AG04449 (cell line): ENCODE measurements at places on chromosomes 6 and 20.

DNA sequence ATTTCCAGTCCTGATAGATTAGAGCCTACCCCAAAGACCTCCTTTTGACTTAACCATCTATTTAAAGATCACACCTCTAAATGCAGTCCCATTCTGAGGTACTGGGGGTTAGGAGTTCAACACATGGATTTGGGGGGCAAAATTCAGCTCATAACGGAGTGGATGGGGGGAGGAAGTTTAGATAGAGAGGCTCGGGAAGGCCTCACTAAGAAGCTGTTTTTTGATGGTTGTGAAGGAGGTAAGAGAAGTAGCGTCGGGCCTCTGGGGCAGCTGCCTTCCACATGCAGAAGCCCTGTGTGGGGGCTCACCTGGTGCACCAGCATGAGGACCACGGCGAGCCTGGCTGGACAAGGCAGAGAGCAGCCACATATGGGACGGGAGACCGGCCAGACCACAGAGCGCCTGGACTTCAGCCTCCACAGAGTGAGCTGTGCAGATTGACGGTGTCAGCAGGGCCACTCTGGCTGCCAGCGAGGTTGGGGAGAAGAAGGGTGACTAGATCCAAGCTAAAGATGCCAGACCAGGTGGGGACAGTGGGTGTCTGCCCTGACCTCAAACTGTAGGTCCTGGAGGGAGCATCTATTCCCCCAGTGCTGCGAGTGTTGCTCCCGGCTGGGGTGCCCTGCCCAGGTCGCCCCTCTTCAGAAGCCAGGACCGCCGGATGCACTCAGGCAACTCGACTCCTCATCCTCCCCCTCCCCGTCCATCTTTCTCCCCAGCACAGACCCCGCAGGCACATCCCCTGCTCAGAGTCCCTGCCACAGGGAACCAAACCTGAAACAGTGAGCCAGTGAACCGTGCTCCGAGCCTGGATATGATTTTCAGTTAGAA, 5.1 kb upstream of the SYNJ2 start:
- DNase-seq: no peak

- DNase-seq: no peak
Measured at GRCh38 chr20:23187751-23188150, 101.6 kb upstream of the CD93 start.

- no peak for DNase-seq
Measured at GRCh38 chr6:47595785-47596184, 102.6 kb upstream of the ADGRF4 start.

GRCh38 chr20:63745961-63746731, 6.6 kb downstream of the SLC2A4RG start:
- no peak for DNase-seq

DNA sequence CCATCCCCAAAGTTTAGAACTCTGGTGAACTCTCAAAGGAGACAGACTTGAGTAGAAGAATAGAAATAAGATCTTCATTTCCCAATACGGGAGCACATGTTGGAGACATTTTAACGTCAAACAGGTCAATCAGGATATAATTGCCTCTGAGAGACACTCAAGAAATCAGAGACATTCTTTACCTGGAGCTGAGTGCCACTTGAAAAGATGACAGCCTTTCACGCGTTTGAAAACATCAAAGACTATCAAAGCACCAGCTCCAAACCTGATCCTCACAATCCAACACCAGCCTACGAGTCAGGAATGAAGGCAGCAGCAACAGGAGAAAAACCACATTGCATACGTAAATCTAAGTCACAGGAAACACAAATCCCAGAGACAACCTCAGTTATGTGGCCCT, 571.5 kb upstream of the CDH4 start:
- DNase-seq: no peak

GRCh38 chr6:115551527-115551926, 509.2 kb downstream of the FRK start:
- DNase-seq: no peak

GRCh38 chr6:19664050-19664449, 173.1 kb upstream of the ID4 start:
- DNase-seq: no peak

DNA sequence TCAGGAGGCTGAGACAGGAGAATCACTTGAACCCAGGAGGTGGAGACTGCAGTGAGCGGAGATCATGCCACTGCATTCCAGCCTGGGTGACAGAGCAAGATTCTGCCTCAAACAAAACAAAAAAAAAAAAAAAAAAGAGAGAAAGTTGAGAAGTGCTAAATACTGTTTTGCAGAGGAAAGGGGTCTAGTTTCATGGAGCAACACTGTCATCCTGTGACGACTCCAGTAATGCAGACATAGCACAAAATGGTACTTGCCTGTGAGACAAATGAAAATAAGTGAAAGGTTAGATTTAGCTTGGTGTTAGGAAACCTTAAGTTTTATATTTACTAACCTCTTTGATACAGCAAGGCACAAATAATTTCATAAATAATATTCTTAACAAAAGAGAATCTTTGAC, 29.7 kb downstream of the CEP162 start:
- no peak for DNase-seq

GRCh38 chr6:98044151-98044561, 761.1 kb upstream of the MMS22L start:
- no peak for DNase-seq

GRCh38 chr6:136549300-136550044, 750 bp downstream of the MAP7 start:
- no peak for DNase-seq

- DNase-seq: no peak
Measured at GRCh38 chr20:20212675-20213096, 155.2 kb upstream of the INSM1 start.

GRCh38 chr6:133891927-133892812, 3.3 kb downstream of the TCF21 start:
- DNase-seq: no peak

DNA sequence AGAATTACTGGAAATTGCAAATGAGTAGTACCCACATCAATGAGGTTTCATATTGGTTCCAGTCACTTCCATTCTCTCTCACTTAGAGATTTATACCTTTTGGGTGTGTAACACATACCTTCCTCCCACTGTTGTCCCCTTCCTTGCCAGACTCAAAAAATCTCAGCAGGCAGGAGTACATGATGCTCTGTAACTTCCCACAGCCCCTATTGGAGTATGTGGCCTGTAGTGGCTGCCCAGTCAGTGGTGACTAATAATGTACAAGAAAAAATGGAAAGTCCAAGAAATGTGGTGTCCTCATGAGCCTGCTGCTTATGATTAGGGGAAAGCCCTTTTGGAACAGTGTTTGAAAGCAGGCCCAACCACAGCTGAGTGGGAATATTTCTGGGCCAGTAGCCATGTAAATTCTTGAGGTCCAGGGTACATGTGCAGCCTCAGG, 312.0 kb downstream of the ZFAND3 start:
- DNase-seq: peak; percentile 92

GRCh38 chr6:1858859-1859258, 249.1 kb downstream of the FOXC1 start:
- no peak for DNase-seq

DNA sequence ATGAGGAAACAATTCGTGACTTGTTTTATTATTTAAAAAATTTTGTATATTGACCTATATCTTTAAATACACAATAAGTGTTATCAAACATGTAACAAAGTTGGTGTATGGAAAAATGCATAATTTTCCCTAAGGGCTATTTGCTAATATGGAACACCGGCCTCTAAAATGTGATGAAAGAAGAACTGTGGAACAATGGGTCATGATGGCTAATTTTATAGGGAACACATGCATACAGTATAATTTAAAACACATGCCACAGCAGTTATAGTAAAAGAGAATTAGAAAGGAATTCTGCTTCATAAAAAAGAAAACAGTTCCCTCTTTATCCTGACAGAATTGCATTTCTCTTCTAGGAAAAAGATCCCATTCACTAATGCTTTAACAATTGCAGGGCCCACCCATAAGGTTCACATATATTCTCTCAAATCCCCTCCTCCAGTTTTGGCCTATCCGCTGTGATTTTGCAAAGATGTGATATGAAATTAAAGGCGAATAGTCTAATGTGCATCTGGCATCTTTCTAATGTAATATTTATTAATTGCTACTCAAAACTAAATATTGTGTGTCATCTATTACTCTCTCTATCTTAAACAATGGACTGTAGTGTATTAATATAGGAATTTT, 628.1 kb upstream of the CITED2 start:
- no peak for DNase-seq

- DNase-seq: no peak
Measured at GRCh38 chr6:21137700-21138335, 455.7 kb upstream of the SOX4 start.

- DNase-seq: no peak
Measured at GRCh38 chr6:33979750-33980149, 166.1 kb downstream of the GRM4 start.

GRCh38 chr6:53585208-53585900, 40.5 kb upstream of the GCLC start:
- DNase-seq: no peak

DNA sequence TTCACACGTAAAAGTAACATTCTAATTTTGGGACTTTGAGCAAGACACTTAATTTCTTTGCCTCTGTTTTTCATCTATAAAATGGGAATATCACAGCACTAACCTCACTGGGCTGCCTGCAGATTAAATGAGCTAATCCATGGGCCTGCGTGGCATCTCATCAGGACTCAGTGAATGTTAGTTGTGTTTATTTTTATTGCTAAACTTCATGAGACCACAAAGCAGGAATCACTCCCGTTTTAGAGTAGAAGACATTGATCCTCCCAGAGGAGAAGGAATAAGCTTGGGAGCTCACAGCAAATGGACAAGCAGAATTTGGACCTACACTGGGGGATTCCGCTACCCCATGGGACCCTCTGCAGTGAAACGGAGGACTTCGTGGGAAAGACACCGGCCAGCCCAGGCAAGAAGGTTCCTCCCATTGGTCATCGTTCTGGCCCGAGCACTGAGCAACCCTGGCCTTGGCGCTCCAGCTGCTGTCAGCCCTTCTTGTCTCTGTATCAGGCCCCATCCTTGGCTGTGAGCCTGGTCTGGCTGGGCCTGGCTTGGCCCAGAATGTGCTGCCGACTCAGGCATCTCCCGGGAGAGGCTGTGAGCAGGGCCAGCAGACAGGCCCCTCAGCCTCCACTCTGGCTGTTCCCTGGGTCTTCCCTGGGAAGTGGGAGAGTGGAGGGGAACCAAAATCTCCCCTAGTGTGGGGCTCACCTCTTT, 79.8 kb downstream of the NFATC2 start:
- DNase-seq: no peak

- peak; percentile 68 for DNase-seq
Measured at GRCh38 chr20:19880256-19881079, 122.4 kb downstream of the RIN2 start.

GRCh38 chr20:36309643-36310042, 3.5 kb downstream of the DLGAP4 start:
- no peak for DNase-seq

DNA sequence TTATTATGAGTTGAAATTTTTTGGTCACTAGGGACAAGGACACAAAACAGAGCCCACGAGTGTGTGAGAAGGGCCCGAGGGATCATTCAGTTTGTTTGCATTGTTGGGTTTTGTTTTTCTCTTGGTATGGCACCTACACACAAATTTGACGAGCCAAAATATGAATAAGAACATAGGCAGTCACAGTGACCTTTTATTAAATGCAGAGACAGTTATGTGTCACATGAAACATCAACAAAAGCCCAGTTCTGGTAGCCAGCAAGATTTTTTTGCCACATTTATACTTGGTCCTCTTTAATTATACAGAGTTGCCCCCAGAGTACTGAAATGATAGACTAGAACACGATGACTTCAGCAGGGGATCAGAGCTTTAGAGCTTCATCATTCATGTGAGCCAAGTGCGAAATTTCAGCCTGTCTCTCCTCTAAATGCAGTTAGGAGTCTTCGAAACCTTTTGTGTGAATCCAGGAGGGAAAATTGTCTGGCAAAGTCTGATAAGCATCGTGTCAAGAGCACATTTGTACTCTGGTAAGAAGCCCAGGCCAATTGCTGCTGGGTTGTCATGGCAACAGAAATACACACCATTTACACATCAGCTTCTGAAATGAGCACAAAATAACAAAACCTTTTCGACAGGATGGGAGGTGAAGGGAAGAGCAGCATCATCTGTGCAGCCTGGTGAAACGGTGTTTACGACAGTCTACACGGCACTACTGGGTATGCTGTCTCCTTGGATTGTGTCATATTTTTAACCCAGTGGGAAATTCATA, 79.2 kb upstream of the RIPOR2 start:
- no peak for DNase-seq

GRCh38 chr20:55439070-55439469, 566.2 kb downstream of the CBLN4 start:
- DNase-seq: no peak

DNA sequence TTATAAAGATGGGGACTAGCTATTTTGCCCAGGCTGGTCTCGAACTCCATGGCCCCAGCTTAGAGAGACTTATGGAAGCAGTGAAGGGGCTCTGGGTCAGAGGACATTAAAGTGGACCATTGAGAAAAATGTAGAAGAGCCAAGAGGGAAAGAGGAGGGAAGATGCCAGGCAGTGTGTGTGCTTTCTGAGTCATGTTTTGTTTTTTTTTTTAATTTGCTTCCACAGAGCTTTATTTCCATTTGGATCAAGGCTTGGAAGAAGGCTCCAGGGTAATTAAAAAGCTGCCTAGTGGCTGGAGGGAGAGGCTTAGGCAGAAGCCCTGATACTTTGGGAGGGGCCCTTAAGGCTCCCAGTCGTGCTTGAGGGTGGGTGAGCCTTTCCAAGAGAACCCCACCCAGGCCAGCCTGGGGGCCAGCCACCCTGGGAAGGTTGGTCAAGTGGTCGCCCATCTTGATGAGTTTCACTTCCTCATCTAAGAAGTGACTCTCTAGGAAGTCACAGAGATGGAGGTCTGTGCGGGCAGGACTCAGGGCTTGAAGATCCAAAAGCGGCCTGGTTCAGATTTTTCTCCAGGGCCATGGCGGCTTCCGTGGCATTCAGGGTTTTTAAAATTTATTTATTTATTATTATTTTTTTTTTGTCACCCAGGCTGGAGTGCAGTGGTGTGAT, 3.0 kb upstream of the ZNF335 start:
- DNase-seq: no peak

GRCh38 chr20:45985573-45985972, 13.6 kb upstream of the ZNF335 start:
- DNase-seq: no peak

GRCh38 chr20:51526754-51527153, 15.8 kb downstream of the NFATC2 start:
- DNase-seq: no peak
